ENCODE measurements at places on chromosomes 3 and 15. TPM values are rescaled to one million over a fixed set of nuclear protein-coding genes. Genes with fewer than 3 reads are reported as not detected.

The PROS1 gene
- not detected for polyA plus RNA-seq

The FBXL22 gene
- 2.1 TPM for polyA plus RNA-seq

The MESP2 gene
- not detected for polyA plus RNA-seq

The DOCK3 gene
- 0.03 TPM for polyA plus RNA-seq

The SHC4 gene
- not detected for polyA plus RNA-seq

Measured in CD4-positive, CD25-positive, alpha-beta regulatory T cell (primary cell).